ENCODE measurements at places on chromosomes 5 and 9.

DNA sequence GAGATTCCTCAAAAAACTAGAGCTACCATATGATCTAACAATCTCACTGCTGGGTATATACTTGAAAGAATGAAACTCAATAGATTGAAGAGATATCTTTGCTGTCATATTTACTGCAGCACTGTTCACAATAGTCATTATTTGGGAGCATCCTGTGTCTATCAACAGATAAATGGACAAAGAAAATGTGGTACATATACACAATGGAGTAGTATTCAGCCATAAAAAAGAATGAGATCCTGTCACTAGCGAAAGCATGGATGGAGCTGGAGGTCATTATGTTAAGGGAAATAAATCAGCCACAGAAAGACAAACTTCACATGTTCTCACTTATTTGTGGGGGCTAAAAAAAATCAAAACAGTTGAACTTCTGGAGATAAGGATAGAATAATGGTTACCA lies 505.7 kb upstream of the ARRDC3 start:
- DNase-seq, result no peak

DNA sequence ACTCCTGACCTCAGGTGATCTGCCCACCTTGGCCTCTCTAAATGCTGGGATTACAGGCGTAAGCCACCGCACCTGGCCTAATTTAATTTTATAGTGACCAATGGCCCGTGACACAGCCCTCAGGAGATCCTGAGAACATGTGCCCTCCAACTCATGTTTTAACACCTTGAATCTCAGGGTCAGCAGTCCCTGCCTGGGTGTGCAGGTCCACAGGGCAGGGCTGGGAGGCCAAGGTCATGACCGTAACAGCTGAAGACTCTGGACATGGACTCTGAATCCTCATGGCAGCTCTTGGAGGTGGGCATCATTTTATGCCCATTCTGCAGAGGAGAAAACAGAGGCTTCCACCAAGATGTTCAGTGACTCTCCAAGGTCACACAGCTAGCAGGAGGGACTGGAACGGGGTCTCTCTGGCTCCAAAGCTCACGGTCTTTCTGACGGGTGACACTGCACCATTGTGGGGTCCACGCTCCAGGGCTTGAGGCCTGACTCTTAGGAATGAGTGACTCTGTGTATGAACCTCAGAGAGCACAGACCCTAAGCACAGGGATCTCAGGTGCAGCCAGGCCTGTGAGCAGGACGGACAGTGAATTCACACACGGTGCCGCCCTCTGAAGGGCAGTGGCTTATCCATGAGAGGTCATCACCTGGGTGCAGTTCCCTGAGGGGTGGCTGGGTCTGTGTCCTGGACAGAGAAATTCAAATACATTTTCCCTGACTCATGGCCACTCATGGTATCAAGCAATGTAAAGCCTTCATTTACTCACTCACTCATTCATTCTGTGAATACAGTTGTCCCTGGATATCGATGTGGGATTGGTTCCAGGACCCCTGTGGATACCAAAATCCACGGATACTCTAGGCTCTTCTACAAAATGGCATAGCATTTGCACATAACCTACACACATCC lies 32.8 kb upstream of the LAMC3 start:
- no peak for DNase-seq

DNA sequence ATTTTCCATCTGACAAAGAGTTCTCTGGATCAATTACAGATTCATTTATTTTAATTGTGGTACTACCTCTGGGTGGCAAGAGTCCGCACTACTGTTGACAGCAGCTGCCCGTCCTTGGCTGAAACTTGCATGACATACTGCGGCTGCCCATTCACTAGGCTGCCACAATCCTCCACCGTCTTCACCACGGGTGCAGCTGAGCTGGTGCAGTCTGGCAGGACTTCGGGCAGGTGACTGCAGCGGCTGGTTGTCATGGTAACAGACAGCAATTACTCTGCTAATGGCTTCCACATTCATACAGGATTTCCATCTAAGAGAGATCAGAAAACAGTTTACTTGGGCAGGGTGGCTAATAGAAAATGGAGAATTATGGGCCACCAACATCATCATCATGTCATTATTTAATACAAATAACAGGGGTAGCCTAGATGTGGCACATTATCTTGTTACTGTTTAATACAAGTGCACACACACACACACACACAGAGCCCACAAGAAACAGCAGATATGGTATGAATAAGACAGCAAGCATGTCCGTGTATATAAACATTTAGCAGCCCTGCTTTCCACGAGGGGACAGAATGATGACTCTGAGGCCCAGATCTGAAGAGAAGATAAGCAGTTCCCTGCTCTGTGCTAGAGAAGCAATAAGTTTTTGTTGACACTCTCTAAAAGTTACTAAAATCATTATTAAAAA lies 112.3 kb downstream of the MARCHF3 start:
- DNase-seq, result peak; percentile 27

- DNase-seq, result no peak
Measured at GRCh38 chr5:57445006-57445704, 37.5 kb downstream of the ACTBL2 start.

GRCh38 chr9:4306066-4306776 lies 6.4 kb upstream of the GLIS3 start:
- no peak for DNase-seq

- DNase-seq, result no peak
Measured at GRCh38 chr9:115391168-115391825, 273.3 kb upstream of the TNC start.

DNA sequence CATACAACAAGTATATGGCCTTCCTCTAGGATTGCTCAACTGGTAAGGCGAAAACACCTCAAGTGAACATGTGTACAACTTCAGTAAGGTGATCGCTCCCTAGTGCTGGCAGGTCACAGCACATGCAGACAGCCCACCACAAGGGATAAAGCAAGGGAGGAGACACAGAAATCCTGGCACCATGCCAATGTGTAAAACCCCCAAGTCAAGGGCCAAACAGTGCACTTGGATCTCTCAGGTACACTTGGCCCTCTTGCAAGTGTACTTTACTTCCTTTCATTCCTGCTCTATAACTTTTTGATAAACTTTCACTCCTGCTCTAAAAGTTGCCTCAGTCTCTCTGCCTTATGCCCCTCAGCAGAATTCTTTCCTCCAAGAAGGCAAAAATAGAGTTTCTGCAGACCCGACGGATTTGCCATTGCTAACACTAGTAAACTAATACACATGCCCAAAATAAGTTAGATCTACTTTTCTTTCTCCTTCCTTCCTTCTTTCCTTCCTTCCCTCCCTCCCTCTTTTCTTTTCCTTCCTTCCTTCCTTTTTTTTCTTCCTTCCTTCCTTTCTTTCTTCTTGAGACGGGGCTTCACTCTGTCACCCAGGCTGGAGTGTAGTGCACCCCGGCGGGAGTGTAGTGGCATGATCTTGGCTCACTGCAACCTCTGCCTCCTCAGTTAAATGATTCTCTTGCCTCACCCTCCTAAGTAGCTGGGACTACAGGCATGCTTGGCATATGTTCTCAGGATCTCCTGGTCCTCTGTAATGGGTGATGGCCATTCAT lies 6.8 kb upstream of the LNPEP start:
- DNase-seq, result no peak

DNA sequence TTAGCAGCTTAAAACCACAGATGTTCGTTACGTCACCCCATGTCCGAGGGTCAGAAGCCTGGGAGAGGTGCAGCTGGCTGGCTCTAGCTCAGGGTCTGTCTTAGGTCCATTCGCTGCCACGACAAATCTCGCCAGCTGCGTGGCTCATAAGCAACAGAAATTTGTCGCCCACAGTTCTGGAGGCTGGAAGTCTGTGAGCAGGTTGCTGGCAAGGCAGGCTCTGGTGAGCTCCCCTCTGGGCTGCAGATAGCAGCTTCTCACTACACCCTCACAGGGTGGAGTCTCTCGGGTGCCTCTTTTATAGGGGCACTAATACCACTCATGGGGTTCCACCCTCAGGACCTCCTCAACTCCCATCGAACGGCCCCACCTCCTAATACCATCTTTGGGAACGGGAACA lies 40.1 kb upstream of the FCN2 start:
- no peak for DNase-seq

DNA sequence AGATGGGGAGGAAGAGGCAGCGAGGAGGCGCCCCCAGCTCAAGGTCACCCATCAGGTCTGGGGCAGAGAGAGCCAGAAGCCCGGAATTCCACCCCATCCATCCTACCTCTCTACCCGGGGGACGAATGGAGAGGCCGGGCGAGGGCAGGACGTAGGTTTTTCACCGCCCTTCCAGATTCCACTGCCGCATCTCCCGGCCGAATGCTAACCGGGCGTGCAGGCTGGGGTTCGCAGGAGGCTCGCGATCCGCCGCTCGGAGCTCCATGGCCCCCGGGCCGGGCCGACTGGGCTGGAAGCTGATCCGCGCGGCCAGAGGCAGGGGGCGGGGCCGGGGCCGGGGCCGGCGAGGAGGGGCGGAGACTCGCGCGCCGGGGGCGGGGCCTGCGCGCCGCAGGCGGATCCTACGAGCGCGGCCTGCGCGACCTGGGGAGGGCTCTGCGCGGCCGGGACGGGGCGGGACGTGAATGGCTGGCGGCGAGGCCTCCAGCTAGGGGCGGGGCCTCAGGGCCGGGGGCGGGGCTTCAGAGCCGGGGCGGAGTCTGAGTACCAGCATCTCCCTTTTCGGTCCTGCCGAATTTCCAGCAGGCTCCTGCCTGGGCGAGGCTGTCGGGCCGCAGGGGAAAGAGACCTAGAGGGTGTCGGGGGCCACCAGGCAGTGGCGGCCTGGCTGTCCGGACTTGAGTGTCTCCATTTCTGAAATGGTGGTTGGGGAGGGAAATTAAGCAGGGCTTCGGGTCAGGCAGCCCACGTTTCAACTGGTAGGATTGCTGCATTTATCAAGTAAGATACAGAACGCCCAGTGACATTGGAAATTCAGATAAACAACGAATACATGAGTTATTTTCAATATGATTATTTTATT lies at the start of gene ST6GALNAC4:
Gene ST6GALNAC4, minus strand, starts transcription at position 322 of the 862 bp plus-strand sequence. CDS start 622 bp downstream, outside the sequence.
- DNase-seq, result peak; percentile 89
